ENCODE measurements at places on chromosomes 2 and 18.

GRCh38 chr2:176117162-176117822, 714 bp downstream of the HOXD10 start:
- DNase-seq: no peak

DNA sequence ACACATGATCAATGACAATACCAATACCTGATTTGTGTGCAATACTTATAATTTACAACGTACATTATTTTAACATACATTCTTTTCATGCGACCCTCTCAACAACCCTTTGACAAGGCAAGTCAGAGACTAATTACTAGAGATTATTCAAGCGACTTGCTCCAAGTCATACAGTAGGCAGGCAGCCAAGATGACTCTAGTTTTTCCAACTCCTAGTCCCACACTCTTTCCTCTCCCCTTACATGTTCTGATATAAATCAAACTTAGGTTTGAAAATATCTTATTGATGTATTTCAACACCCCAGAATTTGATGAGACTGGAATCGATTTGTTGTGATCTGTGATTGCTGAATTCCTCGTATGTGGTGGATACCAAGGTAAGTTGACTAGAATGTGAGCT, 8.0 kb upstream of the CYP27C1 start:
- DNase-seq: no peak

- no peak for DNase-seq
These were observed 39.8 kb downstream of the TTR start for GRCh38 chr18:31631526-31631925.

- DNase-seq: no peak
These were observed 23.4 kb upstream of the TMEM87B start for GRCh38 chr2:112031473-112032223.

DNA sequence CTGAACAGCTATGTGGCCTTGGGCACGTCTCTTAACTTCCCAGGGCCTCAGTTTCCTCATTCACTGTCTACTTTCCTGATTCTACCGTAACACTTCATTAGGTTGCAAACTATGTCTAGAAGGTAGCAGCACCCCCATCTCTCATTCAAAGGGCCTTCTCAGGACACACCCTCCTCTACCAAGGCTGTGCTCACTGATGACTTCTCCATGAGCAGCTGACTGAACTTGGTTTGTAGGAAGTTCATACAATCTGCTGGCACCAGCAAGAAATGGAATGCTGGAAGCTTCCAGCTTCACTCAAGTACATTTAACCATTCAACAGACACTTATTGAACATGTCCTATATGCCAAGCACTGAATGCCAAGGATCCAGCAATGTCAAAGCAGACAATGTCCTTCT, 250.8 kb upstream of the CTAGE1 start:
- no peak for DNase-seq

DNA sequence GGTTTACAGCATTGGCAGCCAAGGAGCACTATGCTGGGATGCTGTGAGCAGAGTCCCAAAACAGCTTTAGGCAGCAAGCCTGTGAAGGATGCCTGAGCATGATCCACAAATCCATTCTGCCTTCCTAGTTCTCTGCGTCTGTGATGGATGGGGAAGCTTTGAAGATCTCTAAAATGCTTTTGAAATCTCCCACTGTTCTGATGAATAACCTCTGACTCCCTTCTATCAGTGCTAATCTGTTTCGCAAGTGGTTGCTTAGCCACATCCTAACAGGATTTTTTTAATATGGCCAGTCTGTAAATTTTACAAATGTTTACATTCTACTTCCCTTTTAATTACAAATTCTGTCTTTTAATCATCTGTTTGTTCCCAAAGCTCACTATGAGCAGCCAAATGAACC, 319.2 kb downstream of the GULP1 start:
- DNase-seq: no peak

GRCh38 chr2:190506666-190507065, 27.9 kb downstream of the NEMP2 start:
- DNase-seq: no peak

GRCh38 chr2:108182489-108182888, 57.3 kb upstream of the SULT1C3 start:
- DNase-seq: peak; percentile 2

GRCh38 chr18:13573750-13574149, 152.6 kb downstream of the FAM210A start:
- DNase-seq: no peak

- DNase-seq: no peak
These were observed 141.2 kb downstream of the IKZF2 start for GRCh38 chr2:213010106-213010779.

DNA sequence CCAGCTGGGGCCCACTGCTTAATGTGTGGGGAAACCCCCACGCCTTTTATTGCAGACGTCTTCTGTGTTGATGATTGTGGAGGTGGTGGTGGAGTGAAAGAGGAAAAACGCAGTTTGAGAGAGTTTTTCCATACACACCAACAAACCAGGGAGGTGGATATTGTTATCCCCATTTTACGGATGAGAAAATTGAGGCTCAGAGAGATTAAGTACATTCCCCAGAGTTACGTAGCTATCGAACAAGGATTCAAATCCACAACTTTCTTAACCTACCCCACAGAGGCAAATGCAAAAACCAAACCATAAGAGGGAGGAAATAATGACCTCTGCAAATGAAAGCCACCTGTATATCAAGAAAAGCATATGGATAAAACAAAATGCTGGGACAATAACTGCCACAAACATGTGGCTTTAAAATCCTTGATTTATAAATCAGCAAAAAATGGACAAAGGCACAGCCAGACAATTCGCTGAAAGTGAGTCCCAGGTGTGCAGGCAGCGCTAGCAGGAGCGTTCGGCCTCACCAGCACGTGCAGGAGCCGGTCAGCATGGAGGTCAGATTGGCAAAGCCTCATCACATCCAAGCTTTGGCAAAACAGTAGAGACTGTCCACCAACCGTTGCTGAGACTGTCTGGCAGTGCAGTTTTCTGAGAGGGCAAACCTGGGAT, 12.6 kb upstream of the RAB17 start:
- DNase-seq: no peak

DNA sequence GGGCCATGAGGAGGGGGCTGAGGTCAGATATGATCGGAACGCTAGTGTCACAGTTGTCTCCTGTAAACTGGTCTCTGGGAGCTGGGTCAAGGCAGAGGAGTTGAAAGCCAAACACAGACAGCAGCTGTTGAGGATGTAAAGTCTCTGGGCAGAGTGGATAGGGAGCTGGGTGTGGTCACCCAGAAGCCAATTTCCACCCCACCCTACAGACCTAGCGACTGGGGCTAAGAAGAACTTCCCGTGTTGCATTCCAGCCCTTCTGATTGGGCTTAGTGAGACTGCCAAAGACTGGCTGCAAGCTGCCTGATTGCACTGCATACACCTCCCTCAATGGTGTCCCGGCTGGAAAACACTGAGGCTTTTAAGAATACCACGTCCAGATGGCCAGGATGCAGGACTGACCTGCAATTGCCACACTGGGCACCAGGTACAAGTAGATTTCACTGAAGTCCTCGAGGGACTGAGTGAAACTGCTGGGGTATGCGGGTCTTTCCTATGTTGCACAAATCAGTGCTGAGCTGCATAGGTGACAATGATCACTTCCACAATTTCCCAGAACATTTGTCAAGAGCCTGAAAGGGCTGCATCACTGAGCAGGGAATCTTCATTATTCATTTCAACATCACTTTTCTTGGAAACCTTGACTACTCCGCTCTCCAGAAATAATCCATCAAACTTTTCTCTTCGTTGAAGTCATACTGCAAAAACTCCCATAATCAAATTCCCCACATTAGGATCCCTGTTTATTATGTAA, 43.1 kb upstream of the EML4 start:
- DNase-seq: no peak

GRCh38 chr2:196284144-196284844, 112.9 kb upstream of the STK17B start:
- no peak for DNase-seq

DNA sequence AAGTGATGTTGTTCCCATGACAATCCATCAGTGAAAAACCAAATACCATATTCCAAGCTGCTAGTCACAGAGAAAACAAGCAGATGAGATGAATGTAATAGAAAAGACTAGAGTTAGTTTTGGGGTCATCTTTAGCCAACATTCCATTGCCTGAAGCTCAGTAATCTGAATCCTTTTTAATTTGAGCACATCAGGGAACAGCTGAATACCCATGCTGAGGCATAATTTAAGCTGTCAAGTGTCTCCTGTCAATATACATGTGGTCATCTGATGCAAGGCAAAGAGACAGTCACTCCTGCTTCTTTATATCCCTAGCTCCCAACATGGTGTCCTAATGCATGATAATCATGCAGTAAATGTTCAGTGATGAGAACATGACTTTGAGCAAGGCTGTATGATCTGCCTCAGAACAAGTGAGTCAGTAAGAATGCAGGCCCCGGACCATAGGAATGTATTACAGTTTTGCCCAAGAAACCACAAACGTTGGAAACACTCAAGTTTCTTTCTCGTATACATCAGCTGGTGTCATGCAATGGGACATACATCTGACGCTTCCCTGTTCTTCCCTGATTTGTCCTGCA, 48.0 kb downstream of the CDK15 start:
- no peak for DNase-seq

- DNase-seq: no peak
These were observed 49.3 kb downstream of the SLC39A10 start for GRCh38 chr2:195706161-195706900.

DNA sequence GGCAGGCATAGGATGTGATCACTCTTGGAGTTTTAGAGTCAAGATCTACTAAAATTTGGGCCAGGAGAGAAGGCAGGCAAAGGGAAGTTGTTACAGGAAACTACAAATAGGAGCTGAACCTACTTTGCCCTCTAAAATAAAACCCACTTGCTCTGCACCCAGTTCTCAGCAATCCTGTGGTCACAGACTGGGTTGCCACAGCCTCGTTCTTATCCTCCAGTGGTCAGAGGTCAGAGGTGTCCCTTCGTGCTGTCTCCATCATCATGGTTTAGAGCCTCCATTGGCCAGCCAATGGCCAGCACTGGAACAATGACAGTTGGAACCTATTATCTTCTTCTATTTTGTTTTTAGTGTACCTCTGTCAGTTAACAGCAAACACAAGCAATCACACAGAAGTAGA, 90.7 kb upstream of the TNP1 start:
- no peak for DNase-seq

DNA sequence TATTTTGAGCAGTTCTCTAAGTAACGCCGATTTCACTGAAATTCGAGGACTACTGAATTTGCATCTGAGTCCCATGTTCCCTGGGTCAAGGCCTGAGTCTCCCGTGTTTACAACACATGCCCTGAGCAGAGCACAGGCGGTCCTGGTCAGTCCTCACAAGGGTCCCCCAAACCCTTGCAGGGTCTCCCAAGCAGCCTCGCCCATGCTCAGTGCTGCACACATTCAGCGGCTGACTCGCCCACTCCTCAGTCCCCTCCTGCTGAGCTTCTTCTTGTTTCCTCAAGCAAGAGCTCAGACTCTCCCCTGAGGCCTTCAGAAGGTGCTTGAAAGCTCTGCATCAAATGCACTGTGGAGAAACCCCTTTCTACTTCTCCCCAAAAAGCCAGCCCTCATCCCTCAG, 114.6 kb downstream of the INHBB start:
- no peak for DNase-seq

- no peak for DNase-seq
These were observed 13.0 kb downstream of the TEX44 start for GRCh38 chr2:231605607-231606091.

- DNase-seq: no peak
These were observed at the start of the genes COL4A3 and COL4A4 for GRCh38 chr2:227163998-227164762. Gene COL4A3, plus strand, starts transcription at chr2:227164624. Its CDS starts 103 bp downstream, at chr2:227164727. Gene COL4A4, minus strand, starts transcription at chr2:227164205. Its CDS starts 16,722 bp downstream, at chr2:227147483.

- no peak for DNase-seq
These were observed 23.3 kb downstream of the OTOF start for GRCh38 chr2:26454561-26455001.

GRCh38 chr2:188582211-188582610, 290.5 kb downstream of the GULP1 start:
- no peak for DNase-seq

- DNase-seq: no peak
These were observed 17.4 kb upstream of the TP53I3 start for GRCh38 chr2:24101992-24102391.

GRCh38 chr2:109452318-109453305, 161.2 kb downstream of the SEPTIN10 start:
- DNase-seq: no peak

GRCh38 chr2:73292316-73292905, 937 bp downstream of the EGR4 start:
- DNase-seq: no peak

- no peak for DNase-seq
These were observed 109.0 kb upstream of the ALK start for GRCh38 chr2:30030361-30030760.

GRCh38 chr2:99670768-99671734, 181.2 kb upstream of the REV1 start:
- no peak for DNase-seq

DNA sequence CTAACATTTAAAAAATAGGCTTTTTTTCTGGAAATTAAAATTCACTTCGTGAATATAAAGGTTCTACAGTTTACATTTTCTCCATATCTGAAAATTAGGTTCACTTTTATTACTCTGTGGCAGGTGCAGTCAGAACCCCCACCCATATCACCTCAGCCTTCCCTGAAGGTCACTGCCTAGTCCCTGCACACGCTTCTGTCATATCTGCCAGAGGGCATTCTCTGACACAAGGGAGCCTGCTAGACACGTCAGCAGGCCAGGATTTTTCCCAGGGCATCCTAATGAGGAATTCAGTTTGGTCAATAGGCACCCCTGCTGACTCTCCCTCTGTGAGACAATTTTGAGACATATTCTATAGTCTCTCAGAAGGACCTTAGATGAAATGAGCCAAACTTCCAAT, 475.7 kb upstream of the PKDCC start:
- DNase-seq: no peak

DNA sequence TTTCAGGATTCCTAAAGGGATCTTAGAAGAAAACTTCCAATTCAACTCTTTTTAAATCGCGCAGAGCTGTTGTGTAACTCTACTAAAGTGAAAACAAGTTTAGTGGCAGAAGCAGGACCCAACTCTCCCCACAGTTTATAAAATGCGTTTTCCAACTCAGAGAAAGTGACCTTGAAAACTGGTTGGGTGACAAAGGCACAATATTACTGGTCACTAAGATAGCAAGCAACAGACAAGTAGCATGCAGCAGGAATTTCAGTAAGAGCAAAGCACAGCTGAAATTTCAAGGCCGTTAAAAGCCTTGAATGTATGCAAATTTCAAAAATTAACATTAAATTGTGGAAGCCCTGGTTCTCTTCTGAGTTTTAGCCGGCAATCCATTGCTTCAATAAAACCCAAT, 66.9 kb downstream of the STK39 start:
- no peak for DNase-seq

GRCh38 chr2:233654501-233654900, 17.2 kb upstream of the UGT1A9 start:
- no peak for DNase-seq

- DNase-seq: no peak
These were observed 239.5 kb upstream of the REV1 start for GRCh38 chr2:99729104-99730025.

Data from CD4-positive, CD25-positive, alpha-beta regulatory T cell (primary cell).